Fibroblast of skin of abdomen (primary cell): ENCODE measurements at places on chromosomes 7 and 10.
A peak's percentile ranks its signal among the peaks of the same experiment; 100 is the strongest.

GRCh38 chr7:29005829-29006228 lies 47.7 kb upstream of the TRIL start:
- peak; percentile 52 for DNase-seq

DNA sequence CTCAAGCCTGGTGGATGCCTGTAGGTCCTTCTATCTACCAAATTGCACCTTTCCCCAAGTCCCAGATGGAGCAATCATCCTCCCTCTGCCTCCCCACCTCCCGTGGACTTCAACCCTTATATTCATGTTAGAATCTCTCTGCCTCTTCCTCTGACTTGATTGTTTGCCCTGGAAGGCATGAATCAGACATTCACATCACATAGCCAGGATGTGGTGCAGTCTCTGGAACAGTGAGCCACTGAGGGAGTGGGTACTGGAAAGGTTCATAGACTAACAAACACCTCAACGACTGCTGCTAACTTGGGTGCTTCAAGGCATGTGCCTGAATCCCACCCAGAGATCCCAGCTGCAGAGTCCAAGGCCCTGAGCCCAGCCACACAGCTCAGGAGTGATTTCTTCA lies 494.0 kb downstream of the TNS3 start:
- DNase-seq: peak; percentile 28

GRCh38 chr10:102850025-102850518 lies 4.0 kb upstream of the BORCS7 start:
- DNase-seq: no peak

GRCh38 chr7:19404912-19405329 lies 259.7 kb upstream of the FERD3L start:
- peak; percentile 98 for DNase-seq

GRCh38 chr10:24605141-24605540 lies 118.5 kb downstream of the ARHGAP21 start:
- DNase-seq: no peak

- DNase-seq: peak; percentile 69
Observed at GRCh38 chr7:148434181-148434757, 156.3 kb upstream of the C7orf33 start.

DNA sequence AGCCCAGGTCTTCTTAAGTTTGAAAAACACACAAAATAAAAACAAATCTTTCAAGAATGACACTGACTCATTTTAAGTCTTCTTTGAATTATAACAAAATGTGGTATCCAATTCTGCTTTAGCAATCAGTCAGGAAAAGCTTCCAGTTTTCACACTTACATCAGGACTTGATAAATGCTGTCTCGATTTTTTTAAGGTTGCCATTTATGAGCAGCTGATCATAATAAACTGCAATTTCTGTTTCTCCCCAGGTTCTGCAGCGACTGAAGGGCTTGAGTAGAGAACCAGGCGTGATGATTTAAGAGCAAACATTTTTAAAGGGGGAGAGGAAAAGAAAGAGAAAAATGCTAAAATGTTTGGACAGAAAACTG lies 71.1 kb downstream of the FAM107B start:
- DNase-seq: no peak

GRCh38 chr7:105127179-105127578 lies 113.2 kb downstream of the KMT2E start:
- DNase-seq: no peak
